Activated T-cell treated with anti-CD3 and anti-CD28 coated beads, Interleukin-2, amount 50 U/mL, for 48 hours (primary cell): ENCODE measurements at places on chromosomes 6 and 20.
A peak's percentile ranks its signal among the peaks of the same experiment; 100 is the strongest.

DNA sequence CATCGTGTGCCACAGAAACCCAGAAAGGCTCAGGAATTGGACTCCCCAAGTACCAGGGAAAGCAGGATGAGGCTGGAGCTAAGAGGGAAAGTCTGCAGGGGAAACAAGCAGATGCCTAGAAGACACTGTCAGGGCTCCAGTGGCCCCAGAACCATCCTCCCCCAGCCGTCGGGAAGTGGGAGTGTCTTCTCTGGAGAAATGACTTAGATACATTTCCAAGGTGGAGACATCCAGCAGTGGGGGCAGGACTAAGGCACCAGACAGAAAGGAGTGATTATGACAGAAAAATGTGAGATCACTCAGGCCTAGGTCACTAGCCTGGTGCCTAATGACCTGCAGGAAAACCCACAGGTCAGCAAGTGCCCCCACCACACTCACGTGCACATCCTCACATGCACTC lies 36.0 kb upstream of the VSX1 start:
- DNase-seq = no peak

- no peak for DNase-seq
Measured at GRCh38 chr6:38724343-38724742, 9.2 kb downstream of the DNAH8 start.

DNA sequence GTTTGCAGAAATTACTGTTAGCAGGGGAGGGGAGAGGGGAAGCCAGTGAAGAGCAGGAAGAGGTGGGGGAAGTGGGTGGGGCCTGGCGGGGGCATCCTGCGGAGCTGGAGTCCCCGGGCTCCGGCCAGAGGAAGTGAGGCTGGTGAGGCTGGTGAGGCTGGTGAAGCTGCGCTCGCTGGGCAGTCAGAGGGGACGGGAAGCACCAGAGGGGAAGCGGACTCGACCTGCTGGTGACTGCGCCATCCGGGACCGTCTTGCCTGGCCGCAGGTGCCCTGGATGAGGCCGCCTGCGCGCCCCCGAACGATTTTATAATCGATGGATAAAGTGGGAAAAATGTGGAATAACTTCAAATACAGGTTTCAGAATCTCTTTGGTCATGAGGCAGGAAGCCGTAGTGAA lies 635.3 kb upstream of the MARCKS start:
- no peak for DNase-seq

GRCh38 chr6:3561725-3562124 lies 104.9 kb upstream of the SLC22A23 start:
- DNase-seq = no peak

GRCh38 chr20:18692447-18692846 lies 104.6 kb downstream of the DTD1 start:
- DNase-seq = no peak

DNA sequence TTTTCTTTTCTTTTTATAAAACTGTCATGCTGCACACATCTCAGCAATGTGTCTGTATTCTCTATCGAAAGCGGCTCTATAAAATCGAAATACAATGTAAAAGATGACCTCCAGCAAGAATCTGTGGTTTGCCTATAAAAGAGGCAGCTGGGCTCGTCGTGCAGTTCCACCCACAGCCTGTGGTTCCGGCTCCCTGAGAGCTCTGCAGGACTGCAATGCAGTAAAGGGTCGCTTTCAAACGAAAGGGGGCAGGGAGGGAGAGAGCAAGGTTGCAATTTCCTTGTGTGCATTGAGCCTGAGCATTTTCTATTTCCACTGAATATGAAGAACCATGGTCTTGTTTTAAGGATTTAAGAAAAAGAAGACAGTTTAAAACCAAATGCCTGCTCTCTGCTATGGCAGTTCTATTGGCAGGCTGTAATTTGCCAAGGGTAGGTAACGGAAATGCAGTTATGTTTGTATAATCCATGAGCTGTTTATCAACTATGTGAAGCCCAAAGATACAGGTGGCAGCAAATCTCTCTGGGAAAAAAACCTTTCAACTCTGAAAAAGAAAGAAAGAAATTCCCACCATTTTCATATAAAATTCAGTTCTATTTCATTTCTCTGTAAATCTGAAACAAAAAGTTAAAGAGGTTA lies 236.5 kb downstream of the HACE1 start:
- no peak for DNase-seq

- no peak for DNase-seq
Measured at GRCh38 chr6:131510094-131510493, 62.9 kb upstream of the ARG1 start.

GRCh38 chr20:63545814-63546213 lies 1.7 kb downstream of the SRMS start:
- DNase-seq = no peak

GRCh38 chr6:40550202-40551101 lies 36.7 kb downstream of the LRFN2 start:
- peak; percentile 20 for DNase-seq

- DNase-seq = peak; percentile 22
Measured at GRCh38 chr20:20711413-20711812, 1.0 kb downstream of the RALGAPA2 start.

GRCh38 chr6:6384520-6384919 lies 64.1 kb upstream of the F13A1 start:
- no peak for DNase-seq

- no peak for DNase-seq
Measured at GRCh38 chr6:143844006-143844405, 868 bp downstream of the LTV1 start.

DNA sequence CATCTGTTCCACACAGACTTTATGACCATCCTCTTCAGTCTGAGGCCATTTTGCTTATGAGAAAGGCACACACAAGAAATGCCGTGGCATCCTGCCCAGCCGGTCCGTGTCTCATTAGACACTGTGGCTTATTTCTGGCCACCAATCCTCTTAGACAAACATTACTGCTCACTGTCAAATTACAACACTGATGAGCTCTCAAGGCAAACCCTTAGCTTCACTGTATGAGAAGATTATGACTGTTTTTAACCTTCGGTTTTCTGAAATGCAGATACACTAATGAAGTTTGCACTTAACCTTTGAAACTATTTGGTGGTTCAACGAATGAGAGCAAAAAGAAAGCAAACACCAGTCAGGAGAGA lies 50.5 kb upstream of the DST start:
- no peak for DNase-seq

- no peak for DNase-seq
Measured at GRCh38 chr6:116931456-116931855, 54.4 kb downstream of the RFX6 start.

- no peak for DNase-seq
Measured at GRCh38 chr6:128727500-128727899, 155.4 kb upstream of the LAMA2 start.

DNA sequence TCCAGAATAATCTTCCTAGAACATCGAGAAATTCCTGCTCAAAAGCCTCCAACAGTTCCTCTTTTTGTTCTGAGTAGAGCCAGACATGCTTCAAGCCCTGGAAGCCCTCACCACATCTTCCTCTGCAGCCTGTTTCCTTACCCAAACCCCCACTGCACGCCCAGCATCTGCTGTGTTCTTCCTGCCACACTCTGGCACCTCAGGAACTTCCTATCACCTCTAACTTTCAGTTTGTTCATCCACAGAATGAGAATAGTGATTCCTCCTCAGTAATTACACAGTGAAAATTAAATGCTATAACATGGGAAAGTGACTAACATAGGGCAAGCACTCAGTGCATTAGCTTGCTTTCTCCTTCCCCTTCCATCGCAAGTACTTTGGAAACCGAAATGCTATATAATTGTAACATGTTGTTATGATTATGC lies 26.3 kb downstream of the C6orf89 start:
- peak; percentile 54 for DNase-seq

DNA sequence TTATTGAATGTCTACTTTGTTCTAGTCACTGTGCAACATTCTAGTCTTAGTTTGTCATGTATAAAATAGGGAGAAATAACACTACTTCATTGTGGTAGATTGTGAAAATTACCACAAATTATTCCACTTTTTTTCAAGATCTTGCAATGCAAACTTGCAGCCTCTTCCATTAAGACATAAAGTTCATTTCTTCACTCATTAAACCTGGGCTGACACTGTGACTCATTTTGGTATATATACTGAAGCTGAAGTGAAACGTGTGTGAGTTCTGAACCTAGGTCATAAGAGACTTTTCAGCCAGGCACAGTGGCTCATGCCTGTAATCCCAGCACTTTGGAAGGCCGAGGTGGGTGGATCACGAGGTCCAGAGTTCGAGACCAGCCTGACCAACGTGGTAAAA lies 329.0 kb downstream of the BCKDHB start:
- DNase-seq = no peak

- DNase-seq = no peak
Measured at GRCh38 chr20:10461495-10461894, 26.4 kb downstream of the SLX4IP start.

DNA sequence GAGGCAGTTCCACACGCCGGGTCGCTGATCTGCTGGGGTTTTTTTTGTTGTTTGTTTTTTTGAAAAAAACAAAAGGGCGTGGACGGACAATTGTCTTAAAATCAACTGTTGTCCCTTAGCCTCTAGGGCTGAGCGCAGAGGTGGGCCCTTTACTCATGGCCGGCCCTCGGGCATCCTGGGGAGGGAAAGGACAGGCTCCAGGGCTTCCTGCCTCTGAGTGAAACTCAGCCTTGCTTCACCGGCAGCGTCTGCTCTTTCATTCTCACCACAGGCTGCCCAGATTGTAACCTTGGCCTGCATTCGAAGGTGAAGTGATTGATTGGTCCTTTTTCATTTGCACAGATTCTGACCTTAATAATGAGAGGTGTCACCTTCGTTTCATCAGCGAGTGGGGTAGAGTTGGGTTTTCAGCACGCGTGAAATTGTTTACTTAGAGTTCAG lies 797 bp downstream of the SMIM13 start:
- DNase-seq = peak; percentile 72

DNA sequence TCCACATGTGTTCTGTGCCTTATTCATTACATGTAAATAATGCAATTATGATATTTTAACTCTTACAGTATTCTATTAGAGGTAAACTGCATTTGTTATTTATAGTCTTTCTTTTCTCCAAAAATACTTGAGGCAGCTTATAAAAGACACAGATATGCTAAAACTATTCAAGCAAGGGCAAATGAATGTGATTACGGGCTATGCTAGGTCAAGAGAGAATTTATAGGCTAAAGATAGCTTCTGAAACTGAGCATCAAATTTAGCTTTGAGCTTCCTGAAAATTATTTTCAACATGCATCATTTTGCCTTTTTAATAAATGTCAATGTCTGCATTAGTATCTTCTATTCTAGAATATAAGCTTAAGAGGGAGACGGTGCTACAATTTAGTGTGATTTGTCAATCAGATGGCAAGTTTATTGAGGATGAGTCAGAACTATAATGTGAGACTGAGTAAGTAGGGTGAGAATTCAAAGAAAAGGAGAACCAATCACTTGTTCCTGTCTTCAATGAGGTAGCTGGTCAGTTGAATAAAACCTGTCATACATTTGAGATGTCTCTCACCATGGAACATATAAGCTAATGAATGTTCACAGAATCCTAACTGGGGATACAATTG lies 669.4 kb upstream of the CITED2 start:
- no peak for DNase-seq

GRCh38 chr20:51309128-51309527 lies 233.4 kb downstream of the NFATC2 start:
- DNase-seq = no peak

DNA sequence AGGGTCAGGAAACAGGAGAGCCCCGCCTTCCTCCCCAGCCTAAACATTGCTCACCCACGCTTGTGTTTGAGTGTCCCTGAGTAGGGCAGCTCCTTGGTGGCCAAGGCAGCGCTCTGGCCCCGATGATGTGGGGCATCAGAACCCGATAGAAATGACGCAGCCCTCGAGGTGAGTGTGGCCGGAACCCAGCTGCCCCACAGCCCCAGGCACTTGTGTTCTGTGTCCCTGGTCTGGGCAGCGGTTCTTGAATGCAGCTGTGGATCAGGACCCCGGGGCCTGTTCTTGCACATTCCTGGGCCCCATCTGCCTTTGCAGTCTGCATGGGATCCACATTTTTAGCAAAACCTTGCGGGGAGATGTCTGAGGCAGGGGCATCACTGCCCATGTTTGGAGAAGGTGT lies 12.8 kb downstream of the RBM38 start:
- no peak for DNase-seq

DNA sequence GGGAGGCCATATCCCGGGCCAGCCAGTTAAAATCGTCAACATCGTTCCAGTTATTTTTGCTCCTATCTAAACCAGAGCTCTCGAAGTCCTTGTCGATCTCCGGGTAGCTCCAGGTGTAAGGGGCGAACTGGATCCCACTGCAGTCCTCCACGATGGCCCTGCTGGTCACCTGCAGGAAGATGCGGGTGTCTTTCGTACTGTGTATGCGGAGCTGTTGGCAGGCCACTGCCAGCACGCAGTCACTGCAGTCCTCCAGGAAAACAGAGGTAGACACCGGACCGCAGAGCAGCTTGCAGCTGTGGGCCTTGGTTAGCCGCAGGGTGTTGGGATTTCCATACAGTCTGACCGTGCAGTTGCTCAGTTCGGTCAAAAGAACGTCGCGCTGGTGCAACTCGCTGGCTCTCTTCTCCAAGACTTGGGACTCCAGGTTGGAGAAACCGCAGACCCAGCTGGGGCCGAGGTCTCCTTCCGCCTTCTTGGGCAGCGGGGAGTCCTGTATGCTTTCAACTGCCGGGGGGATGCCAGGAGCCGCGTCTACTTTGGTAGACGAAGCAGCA lies 742 bp downstream of the TBCC start:
- peak; percentile 49 for DNase-seq

DNA sequence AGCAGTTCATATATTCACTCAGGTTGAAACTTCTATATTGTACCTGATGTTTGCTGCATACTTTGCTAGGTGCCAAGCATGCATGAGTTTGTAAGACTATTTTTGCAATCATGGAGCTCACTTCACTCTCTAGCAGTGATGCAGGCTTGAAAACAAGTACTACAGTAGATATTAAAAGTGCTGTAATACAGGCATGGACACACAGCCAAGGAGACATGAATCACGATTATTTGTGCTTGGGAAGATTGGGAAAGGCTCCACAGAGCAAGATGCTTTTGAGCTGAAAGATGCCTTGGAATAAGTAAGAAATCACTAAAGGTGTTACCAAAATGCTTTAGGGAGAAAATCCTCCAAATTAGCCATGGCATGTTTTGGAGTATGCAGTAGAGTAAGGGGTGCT lies 427.4 kb downstream of the UTRN start:
- DNase-seq = no peak

GRCh38 chr20:4130404-4131189 lies 115.2 kb upstream of the RNF24 start:
- peak; percentile 76 for DNase-seq

DNA sequence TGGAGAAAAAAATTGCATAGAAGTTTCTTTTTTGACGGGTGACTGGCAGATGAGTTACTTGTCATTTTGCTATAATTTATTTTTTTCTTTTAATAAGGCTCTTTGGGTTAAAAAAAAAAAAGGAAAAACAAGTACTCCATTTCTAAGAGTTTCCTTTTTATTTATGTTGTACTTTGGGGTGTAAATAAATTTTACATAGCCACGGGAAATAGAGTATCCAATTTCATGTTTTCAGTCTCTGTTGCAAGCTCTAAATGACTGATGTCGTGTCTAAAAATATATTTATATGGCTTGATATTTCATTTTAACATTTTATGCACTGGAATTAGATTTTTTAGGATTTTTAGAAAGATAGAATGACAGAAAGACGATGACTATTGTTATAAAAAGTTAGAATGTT lies 3.4 kb downstream of the EYA4 start:
- DNase-seq = no peak

- no peak for DNase-seq
Measured at GRCh38 chr6:77638129-77638830, 14.6 kb upstream of the MEI4 start.
